ENCODE measurements at places on chromosomes 3 and 15.
A peak's percentile ranks its signal among the peaks of the same experiment; 100 is the strongest.

GRCh38 chr15:100113351-100114080, 228.3 kb downstream of the ADAMTS17 start:
- no peak for DNase-seq

DNA sequence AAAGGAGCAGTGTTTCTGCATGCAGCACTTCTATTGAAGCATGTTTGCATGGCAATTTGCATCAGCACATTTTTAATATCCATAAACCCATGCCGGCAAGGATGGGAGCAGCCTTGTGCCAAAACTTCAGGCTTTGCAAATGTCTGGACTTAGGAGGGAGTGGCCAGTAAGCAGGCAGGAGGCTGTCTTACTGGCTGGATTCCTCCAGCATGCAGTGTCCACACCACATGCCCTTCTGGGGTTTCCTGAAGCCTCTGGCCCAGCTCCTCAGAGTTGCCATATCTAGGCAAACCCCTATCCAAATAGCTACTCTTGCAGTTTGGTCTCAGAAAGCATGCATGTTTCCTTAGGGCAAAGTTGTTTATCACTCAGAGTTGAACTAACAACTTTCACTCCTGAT, 139.1 kb upstream of the MRPS22 start:
- no peak for DNase-seq

DNA sequence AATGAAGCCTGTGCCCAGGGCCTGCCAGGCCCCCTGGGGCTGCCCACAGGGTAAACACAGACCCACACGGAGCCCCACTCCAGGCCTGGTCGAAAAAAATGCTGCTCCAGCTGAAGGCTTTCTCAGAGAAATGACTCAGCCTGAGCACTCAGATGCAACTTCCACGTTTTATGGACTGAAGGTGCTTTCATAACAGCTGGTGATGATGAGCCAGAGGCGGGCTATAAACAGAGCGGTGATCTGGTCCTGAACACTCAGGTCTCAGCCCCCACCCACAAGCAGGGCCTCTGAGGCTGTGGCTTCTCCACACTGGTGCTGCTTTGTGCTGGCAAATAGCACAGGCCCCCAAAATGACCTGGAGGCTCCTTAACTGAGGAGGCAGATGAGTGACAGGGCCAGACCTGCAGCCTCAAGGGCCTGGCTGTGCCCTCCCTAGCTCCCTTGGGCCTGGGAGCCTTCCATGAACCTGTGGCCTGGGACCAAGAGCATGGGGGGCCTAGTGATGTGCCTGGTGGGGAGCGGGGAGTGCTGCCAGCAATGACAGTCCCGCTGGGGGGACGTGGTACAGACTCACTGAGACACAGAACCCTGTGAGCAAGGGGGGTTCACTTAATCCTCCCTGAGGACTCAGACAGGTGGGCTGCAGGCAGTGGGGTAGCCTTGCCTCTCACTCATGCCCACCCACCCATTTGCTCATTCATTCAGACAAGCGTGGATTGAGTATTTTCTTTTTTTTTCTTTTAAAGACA, 23.0 kb upstream of the FURIN start:
- no peak for DNase-seq

- no peak for DNase-seq
Measured at GRCh38 chr15:80121546-80121945, 31.3 kb upstream of the FAH start.

DNA sequence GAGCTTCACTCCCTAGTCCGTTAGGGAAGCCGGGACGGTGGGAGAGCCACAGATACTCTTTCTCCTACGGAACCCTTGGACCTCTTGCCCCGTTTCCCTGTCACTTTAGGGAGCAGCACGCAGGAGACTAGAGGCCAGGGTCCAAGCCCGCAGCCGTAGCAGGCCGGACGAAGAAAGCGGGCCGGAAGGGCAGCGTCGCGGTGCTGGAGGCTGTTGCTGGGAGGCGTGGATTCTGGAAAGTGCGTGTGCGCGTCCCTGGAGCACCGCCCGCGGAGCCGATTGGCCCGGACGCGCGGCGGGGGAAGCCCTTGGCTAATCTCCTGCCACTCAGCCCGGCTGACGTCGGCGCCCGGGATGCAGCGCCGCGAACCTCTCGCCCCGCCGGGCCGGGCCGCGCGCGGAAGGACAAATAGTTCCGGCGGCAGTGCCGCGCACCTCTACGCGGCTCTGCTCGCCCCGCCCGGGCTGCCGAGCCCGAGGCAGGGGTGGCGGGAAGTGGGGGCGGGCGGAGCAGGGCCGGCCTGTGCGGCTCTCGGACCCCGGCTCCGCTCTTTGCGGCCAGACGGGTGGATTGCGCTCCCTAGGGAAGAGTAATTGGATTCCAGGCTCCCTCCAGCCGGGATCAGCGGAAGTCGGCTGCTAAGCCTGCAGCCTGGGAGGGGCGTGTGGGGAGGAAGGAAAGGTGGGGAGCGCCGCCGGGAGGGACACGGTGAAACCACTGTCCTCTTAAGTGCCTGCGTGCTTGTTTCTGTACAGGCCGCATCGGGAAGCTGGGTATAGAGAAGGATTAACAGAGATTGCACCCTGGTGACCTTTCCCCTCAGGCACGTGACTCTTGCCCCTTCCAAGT, 31.3 kb upstream of the TCF12 start:
- peak; percentile 94 for DNase-seq

DNA sequence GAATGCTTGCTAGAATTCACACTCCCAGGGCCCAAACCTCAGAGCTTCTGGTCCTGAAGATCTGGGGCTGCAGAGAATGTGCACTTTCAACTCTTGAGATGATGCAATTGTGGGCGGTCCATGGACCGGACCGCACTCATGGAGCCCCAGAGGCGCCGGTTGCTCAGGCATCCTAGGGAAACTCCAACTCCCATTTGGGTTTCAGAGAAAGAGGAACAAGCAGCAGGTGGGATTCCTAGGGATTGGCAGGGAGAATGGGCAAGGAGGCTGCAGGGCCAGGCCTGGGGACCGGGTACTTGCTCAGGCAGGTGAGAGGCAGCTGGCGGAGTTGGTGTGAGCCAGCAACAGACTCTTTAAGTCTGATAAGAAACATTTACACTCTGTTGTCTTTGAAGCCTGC, 3.5 kb downstream of the NOX5 start:
- DNase-seq = no peak

DNA sequence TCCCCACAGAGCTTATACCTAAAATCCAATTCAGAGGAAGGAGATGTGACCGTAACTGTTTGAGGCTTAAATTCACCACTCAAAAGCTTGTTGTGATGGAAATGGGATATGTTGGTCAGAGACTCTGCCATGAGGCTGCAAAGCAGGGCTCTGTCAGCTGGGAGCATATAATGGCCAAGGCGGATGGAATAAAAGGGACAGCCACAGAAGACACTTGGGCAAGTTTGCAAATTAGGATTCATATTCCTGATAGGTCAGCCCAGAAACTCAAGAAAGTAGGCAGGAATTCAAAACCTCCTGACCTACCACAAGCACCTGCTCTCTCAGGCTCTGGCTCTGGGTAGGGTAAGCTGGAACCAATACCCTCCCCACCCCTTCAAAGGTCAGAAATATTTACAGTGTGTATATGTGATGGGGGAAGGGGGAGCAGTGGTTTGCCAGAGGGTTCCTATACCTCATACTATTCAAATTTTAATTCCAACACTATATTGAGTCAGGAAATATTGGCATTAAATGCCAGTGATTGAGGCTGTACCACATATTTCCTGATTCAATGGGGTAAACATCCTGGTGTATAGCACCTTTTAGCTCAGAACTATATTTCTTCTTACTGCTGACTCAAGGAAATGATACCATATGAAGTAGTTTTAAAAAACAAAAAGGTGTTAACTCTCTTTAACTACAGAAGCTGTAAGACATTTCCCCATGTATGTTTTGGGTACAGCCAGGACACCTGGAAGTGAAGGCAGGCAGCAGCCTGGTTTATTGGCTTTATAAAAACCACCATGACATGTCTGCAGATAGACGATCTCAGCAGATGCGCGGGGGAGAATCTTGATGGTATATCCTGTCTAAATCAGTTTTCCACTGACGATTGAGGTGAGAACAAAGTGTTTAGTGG, 19.2 kb downstream of the FYCO1 start:
- DNase-seq = no peak

DNA sequence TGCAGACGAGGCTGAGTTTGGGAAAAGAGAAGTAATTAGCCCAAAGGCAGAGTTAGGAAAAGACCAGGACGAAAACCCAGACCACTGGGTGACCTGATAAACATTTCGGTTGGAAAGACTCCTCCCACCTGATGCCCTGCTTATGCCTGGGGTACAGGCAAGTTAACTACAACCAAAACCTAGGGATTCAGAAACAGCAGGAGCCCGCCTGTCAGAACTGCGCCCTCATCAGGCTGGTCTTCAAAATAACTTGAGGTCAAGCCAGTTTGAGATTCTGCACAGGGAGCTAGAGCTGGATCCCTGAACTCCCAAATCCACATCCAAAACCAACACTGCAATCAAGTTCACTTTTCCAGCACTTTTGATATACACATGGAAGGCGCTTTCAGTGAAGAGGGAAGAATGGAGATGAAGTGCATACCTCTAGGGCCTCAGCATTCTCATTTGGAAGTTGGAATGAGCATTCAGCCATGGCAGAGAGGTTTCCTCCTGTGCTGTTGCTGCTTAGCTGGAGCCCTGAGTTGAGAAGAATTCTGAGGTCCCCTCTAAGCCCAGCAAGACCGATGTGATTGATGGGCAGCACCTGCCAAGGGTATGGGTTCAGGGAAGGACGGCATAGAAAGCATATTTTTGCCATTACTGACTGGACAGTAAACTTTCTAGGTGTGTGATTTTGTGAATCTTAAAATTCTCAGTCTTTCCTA, 11.6 kb downstream of the TSEN2 start:
- DNase-seq = no peak

DNA sequence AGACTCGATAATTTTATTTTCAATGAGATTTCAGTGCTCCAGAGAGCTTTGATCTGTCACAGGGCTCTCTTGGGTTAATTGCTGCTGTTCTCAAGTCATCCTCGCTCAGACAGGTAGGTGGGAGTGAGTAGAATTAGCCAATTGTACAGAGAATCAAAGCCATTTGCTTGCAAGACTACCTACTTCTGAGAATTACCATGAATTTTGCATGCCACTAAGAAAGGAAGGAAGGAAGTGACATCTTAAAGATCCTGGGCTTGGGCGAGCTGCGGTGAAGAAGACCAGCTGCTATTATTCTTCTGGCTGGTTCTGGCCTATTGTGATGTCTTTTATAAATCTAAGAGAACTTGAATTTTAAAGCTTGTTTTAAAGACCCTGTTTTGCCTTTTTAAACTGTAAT, 154.1 kb upstream of the LPP start:
- no peak for DNase-seq

DNA sequence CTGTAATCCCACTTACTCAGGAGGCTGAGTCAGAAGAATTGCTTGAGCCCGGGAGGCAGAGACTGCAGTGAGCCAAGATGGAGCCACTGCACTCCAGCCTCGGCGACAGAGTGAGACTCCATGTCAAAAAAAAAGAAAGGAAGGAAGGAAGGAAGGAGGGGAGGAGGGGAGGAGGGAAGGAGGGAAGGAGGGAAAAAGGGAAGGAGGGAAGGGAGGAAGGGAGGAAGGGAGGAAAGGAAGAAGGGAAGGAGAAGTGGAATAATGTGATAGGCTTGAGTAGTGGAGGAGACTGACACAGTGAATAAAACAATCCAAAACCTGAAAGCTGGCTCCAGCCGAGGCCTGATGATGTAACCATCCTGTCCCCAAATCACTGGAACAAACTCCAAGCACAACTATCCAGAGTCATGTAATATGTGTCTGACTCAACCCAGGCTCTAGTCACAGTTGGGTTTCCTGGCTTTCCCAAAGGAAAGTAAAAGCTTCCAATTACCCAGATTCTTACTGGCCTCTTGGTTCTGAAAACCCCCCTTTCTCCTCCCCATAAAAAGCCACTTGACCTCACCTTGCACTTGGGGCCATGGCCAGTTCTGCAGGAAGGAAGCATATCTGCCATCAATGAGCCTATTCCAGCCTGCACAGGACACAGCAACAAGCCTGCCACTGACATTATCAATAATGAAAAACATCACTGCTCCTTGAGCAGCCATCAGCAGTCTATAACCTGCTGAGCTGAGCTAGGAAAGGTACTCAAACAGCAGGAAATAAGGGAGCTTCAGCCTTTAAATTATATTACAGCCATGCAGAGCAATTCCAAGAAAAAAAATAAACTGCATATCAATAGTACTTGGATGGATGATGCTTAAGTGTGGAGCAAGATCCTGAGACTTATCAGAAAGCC, 48.3 kb downstream of the MB21D2 start:
- no peak for DNase-seq

GRCh38 chr15:58331560-58331912, 100.3 kb upstream of the LIPC start:
- DNase-seq = no peak

- no peak for DNase-seq
Measured at GRCh38 chr15:64149893-64150578, 1.5 kb upstream of the SNX22 start.

- DNase-seq = no peak
Measured at GRCh38 chr15:73594109-73594508, 39.1 kb downstream of the NPTN start.

DNA sequence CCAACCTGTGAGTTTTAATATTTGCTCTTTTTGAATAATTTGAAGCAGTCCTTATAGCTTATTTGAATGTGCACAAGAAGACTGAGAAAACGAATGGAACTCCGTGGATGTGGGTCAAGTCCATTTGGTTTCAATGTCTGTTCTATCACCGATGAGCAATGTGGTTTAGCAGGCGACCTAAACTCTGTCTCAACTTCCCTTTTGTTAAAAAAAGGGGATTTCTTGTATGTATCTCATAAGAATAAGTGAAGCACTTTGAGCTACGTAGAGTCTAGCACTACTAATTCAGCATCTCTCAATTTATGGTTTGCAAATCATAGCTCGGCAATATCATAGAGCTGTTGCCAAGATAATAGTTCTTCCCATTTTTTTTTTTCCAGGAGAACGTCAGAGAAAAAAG, 4.6 kb upstream of the SKIL start:
- no peak for DNase-seq

- DNase-seq = no peak
Measured at GRCh38 chr3:100647657-100648056, 38.3 kb downstream of the ADGRG7 start.

DNA sequence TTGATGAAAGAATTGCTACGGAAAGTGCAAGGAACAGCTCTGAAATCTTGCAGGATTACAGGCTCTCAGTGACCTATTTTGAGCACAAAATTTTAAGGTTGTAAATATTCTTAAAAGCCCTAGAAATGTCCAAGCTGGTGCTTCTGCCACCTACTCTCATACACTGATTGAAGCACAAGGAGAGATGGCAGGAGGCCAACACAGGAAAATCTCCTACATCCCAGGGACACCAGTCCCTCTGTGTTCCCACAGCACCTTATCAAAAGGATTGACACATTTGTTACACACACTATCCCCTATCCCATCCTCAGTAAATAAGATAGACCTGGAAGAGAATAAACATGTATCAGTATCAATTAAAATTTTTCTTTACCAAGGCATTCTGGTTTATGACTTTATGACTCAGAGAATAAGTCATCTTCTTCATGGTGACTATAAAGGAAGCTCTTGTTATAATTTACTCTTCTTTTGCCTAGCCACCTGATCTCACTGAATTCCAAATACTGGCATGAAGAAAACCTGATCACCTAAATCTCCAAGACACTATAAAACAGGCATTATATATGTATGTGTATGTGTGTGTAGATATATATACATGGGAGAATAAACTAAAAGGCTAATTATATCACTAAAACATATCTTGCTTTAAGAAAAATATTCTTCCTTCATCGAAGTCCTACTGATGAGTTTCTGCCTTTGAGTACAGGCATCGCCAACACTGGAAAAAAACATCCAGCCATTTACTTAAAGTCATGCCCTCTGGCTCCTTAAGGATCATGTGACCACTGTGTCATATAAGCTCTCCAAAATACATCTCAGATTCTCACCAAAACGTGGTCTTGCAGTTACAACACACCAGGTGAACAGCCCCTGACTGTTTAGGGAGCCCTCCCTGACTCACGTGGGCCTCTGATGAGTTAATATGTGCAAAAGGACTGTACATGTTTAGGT, 208.1 kb upstream of the NR2F2 start:
- DNase-seq = no peak
